ENCODE measurements at places on chromosomes 7 and 10.

DNA sequence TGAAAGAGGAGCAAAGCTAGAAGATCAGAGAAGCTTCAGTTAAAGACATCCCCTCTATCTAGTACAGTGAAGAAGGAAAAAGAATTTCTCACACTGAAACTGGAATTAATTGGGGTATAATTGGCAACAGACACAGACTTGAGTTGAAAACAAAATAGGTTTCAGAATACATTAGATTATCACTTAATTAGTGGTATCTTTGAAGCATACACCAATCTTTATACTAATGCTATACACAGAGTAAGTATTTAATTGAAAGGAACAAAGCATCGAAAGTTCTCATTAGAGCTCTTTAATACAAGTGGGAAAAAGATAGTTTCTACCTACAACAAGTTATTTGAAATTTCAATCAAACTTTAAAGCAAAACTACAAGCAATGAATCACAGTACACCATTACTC, 128.2 kb downstream of the THSD7A start:
- no peak for DNase-seq

GRCh38 chr10:11113156-11113555, 95.5 kb downstream of the CELF2 start:
- DNase-seq = no peak

- DNase-seq = peak; percentile 32
Measured at GRCh38 chr7:128886391-128887168, 23.9 kb downstream of the ATP6V1F start.

GRCh38 chr7:19920166-19920565, 146.7 kb upstream of the TMEM196 start:
- no peak for DNase-seq

DNA sequence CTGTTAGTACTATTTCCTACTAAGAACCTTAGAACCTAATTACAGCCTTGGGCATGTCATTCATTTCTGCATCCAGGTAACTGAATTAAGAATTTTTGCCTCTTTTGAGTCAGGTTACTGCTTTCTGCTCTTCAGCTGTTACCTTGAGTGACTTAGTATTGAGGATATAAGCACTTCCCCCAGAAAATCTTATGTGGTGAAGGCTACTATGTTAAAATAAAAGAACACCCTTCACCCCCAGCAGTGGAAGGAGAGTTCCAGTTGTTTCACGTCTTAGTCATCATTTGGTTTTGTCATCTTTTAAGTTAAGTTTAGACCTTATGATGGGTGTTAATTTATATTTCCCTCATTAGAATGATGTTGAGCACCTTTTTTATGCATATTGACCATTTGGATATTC, 82.8 kb downstream of the GLCCI1 start:
- DNase-seq = no peak

- DNase-seq = no peak
Measured at GRCh38 chr10:11005725-11006427, 11.8 kb upstream of the CELF2 start.

GRCh38 chr7:34061149-34061548, 155.8 kb downstream of the BMPER start:
- no peak for DNase-seq

GRCh38 chr10:122222638-122223037, 48.5 kb upstream of the BTBD16 start:
- DNase-seq = no peak

Data from D341Med (cell line).